RCC 7860 (cell line): ENCODE measurements at places on chromosomes 2 and 18.

- no peak for DNase-seq
Measured at GRCh38 chr2:48189552-48190228, 283.4 kb upstream of the FBXO11 start.

GRCh38 chr2:80086831-80087230 is 217.7 kb downstream of the LRRTM1 start:
- DNase-seq, result no peak

- DNase-seq, result no peak
Measured at GRCh38 chr2:145324748-145325147, 804.8 kb upstream of the ZEB2 start.

- DNase-seq, result no peak
Measured at GRCh38 chr2:100051253-100051652, 91.1 kb downstream of the AFF3 start.

GRCh38 chr2:9846554-9846953 is 3.3 kb downstream of the TAF1B start:
- no peak for DNase-seq

GRCh38 chr18:50340078-50340477 is 34.8 kb upstream of the SKA1 start:
- DNase-seq, result no peak

GRCh38 chr2:55180374-55180773 is 51.7 kb downstream of the CLHC1 start:
- no peak for DNase-seq

- DNase-seq, result peak; percentile 53
Measured at GRCh38 chr2:226354434-226354833, 445.2 kb downstream of the IRS1 start.
